Common myeloid progenitor, CD34-positive (primary cell): ENCODE measurements at places on chromosomes 16 and 17.

- DNase-seq = peak; percentile 45
Measured at GRCh38 chr17:37701496-37701898, 43.4 kb downstream of the HNF1B start.

GRCh38 chr16:50711040-50711439, 17.6 kb downstream of the NOD2 start:
- no peak for DNase-seq

GRCh38 chr16:58551496-58551895, 36.2 kb downstream of the SETD6 start:
- no peak for DNase-seq

DNA sequence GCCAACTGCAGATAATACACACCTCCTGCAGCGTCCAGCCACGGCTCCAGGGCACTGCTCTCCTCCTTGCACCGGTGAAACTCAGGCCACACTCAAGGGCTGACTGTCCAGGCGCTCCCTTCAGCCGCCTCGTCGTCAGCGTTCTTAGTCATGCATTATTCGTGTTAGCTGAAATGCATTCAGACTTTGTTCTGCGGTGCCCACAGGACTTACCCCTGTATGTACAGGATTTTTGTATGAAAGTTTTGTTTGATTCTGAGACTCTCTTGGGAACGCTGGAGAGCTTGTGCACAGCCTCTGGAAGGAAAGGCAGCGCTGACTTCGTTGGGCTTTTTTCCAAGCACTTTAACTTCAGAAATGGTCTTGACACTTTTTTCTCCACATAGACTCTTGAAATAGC, 22.1 kb downstream of the CIBAR2 start:
- no peak for DNase-seq

DNA sequence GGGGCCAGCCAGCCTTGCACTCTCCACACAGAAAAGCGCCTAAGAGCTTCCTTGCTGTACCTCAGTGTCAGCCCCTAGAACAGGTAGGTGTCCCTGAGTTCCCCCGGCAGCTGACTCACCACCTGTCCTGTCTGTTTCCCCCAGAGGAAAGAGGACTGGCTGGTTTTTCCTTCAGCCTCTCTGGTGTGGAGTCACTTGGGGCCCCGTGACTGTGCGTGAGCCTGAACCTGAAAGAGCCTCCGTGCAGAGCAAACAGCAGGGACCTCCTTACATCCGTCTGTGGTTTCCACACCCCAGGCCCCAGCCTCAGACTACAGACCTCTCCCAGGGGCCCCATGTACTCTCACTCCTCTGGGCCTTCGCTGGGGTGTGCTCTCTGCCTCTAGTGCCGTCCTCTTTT, 87.8 kb downstream of the GNAO1 start:
- peak; percentile 44 for DNase-seq

DNA sequence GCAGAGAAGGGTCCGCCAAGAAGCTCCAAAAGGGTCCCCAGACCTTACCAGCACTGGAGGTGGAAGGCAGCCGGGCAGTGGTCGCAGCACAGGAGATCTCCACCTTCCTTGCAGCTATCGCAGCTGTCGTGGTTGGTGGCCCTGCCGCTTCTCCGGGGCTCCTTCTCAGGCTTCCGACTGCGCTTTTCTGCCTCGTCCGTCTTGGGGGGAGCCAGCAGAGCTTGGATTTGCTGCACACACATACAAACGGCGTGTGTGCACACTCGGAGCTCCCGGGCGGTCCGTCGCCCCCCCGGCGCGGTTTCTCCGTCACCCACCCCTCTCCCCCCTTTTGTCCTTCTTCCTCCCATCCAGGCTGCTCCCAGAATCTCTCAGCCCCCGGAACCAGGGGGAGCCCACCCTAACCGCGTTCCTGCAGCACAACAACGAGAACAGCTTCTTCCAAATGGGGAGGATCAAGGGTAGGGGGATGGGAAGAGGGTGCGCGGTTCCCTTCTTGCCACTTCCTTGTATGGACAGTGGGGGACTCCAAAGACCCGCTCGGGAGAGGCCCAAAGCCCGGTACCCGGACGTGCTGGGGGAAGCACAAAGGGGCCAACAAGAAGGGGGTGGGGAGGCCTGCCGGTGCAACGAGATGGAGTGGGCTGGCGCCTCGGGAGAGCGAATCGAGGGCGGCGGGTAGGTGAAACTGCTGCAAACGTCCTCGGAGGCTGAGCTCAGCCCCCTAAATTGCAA, 1.1 kb downstream of the PHF12 start:
- peak; percentile 82 for DNase-seq

- no peak for DNase-seq
Measured at GRCh38 chr17:75152922-75153779, 1.2 kb downstream of the JPT1 start.

DNA sequence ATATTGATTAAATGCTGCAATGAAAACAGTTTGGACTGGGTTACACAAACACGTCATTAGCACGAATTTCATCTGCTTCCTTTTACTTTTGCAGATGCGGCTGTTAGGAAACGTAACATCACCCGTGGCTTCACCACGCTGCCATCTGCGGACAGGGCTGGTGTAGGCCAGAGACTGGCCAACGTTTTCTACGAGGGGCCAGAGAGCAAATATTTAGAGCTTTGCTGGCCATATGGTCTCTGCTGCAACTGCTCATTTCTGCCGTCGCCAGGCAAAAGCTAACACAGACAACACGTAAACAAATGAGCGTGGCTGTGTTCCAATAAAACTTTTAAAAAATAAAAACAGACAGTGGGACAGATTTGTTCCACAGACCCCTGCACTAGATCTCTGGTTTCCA, 96.6 kb downstream of the ENGASE start:
- no peak for DNase-seq

- no peak for DNase-seq
Measured at GRCh38 chr17:40341808-40342503, 22.6 kb downstream of the GJD3 start.

- DNase-seq = peak; percentile 24
Measured at GRCh38 chr17:32114536-32114935, 27.8 kb upstream of the RHOT1 start.

DNA sequence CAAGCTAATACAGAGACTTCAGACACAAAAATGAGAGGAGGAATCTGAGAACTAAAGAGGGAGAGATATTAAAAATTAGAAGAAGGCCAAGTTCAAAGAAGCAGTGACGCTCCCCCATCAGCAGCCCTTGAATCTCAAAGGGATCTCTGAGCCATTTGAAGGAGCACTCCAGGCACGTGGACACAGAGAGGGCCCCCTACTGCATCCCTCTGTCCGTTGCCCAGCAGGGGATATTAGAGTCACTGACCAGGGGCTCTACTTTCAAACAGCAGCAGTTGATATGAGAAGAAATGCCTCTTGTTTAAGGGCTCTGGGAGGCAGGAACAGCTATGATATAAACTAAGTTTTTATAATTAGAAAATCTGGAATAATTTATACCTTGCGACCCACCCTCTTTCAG, 479.0 kb upstream of the SALL1 start:
- no peak for DNase-seq

- no peak for DNase-seq
Measured at GRCh38 chr17:83004791-83005380, 74.5 kb upstream of the METRNL start.

- DNase-seq = no peak
Measured at GRCh38 chr17:57935833-57936807, 19.1 kb downstream of the CUEDC1 start.

- DNase-seq = no peak
Measured at GRCh38 chr17:77287432-77288068, 146.8 kb downstream of the SEC14L1 start.

- no peak for DNase-seq
Measured at GRCh38 chr17:41777157-41777573, 9.3 kb downstream of the JUP start.

DNA sequence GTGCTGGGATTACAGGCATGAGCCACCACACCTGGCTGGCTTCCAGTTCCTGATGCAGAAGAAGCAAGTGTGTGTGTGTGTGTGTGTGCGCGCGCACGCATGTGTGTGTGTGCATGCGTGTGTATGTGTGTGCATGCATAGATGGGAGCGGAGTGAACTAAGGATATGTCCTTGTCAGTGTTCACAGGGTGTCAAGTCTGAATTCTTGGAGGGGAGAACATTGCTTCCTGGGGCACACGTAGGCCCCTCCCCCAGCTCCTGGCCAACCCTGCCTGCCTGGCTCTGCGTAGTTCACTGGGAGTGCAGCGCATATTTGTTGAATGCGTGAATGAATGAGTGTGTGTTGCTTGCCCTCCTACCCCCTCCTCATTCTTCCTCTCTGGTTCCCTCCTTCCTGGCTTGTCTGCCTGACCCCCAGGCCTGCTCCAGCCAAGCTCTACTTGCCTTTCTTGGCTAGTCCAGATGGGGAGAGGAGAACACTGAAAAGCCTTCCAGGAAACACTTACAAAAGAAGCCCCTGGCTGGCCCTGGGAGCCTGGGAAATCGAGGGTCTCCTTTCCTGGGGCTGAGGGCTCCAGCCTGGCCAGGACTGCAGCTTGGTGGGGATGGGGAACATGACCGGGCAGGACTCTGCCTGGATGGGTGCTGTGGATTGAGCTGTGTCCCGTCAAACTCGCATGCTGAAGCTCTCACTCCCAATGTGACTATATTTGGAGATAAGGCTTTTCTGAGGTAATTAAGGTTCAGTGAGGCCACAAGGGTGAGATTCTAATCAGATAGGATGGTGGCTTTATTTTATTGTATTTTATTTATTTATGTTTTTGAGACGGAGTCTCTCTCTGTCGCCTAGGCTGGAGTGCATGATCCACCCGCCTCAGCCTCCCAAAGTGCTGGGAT, 27.9 kb downstream of the IGFBP4 start:
- no peak for DNase-seq

GRCh38 chr17:65035191-65035590, 21.3 kb downstream of the GNA13 start:
- peak; percentile 25 for DNase-seq

DNA sequence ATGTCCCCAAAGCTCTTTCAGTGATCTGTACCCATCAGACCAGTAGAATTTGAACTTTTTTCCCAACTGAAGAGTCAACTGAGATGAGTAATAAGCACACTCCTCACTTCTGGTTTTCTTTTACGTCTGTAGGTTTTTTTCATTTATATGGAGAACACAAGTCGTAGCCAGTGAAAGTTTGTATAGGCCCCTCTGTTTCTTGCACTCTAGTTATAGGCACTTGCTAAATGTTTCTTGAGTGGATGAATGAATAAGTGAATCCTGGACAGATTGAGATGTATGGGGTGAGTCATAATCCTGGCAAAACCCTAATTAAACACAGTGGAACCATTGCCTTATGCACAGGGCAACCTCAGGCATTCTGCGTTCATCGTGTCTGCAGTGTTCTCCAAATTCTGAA, 193.7 kb upstream of the TBX2 start:
- DNase-seq = no peak

DNA sequence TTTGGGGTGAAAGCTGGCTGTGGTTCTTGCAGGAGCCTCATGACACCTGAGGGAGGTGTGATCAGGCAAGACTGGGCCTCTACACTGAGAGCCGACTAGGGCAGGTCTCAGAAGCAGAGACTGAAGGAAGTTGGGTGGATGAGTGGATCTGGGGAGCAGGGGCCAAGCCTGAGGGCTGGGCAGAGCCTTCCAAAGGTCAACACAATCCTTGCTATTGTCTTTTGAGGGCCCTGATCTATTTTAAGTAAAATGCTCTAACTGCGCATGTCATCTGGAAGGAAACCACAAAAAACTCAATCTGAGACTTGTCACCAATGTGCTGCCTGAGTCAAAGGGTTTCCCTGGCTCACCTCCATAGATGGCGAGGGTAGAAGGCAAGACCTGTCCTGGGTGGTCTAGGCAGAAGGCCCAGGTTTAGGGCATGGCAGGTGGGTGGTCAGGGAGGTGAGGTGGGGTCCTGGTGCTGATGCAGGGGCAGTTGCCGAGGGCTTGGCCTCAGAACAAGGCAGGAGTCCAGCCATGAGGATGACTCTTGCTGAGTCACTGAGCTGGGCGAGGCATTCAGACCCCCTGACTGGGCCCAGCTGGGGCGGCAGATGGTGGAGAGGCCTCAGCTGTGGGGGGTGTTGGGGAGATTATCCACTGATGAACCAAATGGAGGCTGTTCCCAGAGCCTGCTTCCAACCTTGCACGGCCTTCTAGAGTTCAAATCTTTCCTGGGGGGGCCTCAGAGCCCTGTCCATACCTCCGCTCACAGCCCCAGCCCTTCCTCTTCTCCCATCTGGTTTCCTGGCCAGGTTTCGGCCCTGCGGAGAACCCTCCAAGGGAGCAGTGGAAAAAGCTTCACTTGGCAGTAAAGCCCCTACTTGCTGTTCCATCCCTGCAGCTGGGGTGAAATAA, 5.1 kb downstream of the MVP start:
- peak; percentile 64 for DNase-seq

GRCh38 chr16:20166531-20167235, 93.0 kb upstream of the GPR139 start:
- DNase-seq = no peak

- peak; percentile 70 for DNase-seq
Measured at GRCh38 chr17:60392845-60393702, 1.1 kb upstream of the USP32 start.

- no peak for DNase-seq
Measured at GRCh38 chr17:35799942-35800341, 4.5 kb upstream of the MMP28 start.

DNA sequence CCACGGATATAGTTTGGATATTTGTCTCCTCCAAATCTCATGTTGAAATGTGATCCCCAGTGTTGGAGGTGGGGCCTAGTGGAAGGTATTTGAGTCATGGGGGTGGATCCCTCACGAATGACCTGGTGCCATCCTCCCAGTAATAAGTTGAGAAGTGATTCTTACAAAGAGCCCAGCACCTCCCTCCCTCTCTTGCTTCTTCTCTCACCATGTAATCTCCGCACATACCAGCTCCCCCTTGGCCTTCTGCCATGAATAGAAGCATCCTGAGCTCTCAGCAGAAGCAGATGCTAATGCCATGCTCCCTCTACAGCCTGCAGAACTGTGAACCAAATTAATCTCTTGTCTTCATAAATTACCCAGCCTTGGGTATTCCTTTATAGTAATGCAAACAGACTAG, 41.9 kb upstream of the RBBP6 start:
- DNase-seq = no peak

- DNase-seq = no peak
Measured at GRCh38 chr17:50107790-50108414, 12.8 kb downstream of the PDK2 start.

DNA sequence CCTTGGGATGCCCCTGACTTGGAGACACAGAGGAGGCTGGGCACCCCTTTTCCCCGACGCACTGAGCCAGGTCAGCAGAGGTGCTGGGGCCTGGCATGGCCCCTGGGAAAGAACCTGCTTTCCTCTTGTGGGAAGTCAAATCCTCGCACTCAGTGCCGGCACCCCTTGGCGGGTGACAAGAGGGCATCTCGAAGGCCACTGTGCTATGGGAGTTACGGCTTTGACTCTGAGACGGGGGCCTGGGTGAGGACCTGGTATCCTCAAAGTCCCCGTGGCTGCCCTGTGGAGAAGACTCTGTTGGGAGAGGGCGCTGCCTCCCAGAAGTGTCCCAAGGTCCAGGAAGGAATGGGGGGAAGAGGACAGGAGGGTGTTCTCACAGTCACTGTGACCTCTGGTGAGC, 117.0 kb downstream of the METRNL start:
- no peak for DNase-seq

- peak; percentile 36 for DNase-seq
Measured at GRCh38 chr16:84295203-84295860, 654 bp downstream of the WFDC1 start.
